ENCODE measurements at places on chromosomes 4 and X. TPM values are rescaled to one million over a fixed set of nuclear protein-coding genes. Genes with fewer than 3 reads are reported as not detected.

- H3K27ac ChIP-seq = no peak overlapping the region
- no peak for DNase-seq
- no peaks in the 10 kb centered on the region for H3K4me1 ChIP-seq
- no peaks in the 10 kb centered on the region for H3K27me3 ChIP-seq
- H3K36me3 ChIP-seq = no peaks in the 10 kb centered on the region
- no peak overlapping the region for H3K4me3 ChIP-seq
Observed at GRCh38 chr4:149291463-149291862, 524.2 kb downstream of the IQCM start.

DNA sequence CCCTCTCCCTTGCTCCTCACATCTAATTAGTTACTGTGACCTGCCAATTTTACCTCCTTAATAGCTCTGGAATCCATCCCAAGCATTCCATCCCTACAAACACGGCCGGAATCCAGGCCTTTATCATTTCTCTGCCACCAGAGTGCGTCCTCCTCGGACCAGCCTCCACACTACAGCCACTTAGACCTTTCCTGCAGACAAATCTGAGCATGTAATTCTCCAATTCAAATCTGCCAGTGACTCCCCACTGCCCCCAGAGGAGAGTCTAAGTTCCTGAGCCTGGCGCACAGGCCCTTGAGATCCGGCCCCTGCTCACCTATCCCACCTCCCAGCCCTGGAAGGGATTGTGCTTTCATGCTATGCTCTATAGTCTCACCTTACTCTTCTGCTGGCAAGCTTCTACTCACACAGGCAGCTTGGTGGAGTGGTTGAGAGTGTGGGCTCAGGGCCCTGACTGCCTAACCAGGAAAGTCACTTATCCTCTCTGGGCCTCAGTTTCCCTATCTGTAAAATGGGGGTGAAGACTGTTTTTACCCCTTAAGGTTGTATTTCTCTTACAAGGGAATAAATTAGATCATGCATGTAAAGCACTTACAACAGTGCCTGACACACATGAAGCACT is 31.2 kb downstream of the PJA1 start:
- DNase-seq = no peak
- H3K4me3 ChIP-seq = no peak overlapping the region
- no peaks in the 10 kb centered on the region for H3K36me3 ChIP-seq
- H3K27ac ChIP-seq = no peak overlapping the region

DNA sequence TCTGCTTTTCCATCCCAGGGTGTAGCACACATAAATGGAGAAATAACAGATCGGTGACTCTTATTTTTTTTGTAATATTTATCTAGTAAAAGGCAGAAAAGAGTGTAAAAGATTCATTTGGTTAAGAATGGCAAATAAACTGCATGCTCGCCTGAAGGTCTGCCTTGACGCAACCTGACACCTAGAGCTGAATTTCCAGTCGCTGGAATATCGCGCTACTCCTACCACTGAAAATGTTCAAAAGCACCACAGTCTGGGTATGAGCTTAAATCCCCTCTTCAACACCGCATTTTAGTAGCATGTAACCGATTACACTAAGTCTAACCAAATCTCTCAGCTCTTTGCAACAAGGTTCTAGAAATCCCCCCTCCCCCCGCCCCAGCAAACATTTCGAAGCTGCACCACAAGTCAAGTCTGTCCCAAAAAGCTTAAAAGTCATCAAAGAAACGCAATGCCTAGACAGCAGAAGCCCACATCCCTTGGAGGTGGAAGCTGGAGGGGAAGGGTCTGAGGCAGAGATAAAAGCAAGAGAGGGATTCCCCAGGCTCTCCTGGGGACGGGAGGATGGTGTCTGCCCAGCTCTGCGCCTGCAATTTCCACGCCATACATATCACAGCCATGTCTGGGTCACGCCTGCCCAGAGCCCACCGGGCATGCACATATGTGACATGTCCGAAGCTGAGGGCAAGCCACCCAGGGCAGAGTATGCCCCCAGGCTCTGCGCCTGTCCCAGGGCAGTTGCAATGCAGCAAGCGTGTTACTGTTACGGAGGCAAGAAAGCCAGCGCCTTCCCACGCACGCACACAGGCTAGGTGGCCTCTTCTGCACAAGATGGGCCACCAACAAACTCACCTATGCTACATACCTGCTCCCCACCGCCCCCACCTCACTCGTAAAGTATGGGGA is 1.4 kb downstream of the FGF13 start:
- no peak overlapping the region for H3K4me3 ChIP-seq
- H3K27ac ChIP-seq = no peak overlapping the region
- no peaks in the 10 kb centered on the region for H3K36me3 ChIP-seq
- DNase-seq = no peak

- H3K36me3 ChIP-seq = no peaks in the 10 kb centered on the region
- no peaks in the 10 kb centered on the region for H3K27me3 ChIP-seq
- no peaks in the 10 kb centered on the region for H3K4me1 ChIP-seq
- DNase-seq = no peak
Observed at GRCh38 chr4:61079976-61080375, 120.2 kb upstream of the ADGRL3 start.

DNA sequence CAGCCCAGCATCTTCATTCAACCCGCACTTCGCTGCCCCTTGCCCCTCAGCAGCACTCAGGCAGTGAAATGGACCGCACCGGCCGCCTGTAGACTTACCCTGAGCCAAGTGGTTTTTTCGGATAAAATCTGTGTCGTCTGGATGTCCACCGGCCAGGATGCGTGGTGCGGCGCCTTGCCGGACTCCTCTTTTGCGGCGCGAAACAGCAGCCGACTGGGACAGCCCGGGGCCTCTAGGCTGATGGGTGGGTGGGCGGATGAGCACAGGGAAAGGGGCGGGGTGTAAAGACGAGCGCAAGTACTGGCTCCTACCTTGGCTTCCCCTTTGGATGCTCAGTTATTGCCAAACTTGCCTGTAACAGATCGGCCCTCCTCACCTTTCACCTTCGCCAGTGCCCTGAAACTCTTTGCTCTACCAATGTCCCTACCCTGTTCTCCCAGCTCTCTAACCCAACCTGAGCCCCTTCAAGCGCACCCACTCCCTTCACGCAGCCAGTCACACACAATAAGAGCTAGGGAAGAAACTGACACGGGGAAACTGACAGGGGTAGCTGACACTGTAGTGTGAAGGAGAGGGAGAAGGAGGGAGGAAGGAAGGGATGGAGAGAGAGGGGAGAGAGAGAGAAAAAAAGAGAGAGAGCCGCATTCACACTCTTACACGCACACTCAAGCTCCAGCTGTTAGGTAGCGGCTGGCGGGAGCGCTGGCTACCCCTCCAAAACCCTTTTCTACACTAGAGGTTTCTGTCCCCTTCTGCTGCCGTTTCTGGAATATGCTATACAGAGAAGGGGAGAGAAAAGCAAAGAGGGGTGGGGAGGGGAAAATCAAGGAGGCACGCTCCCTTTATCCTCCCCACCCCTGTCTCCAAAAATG is 559 bp downstream of the TRPC5 start:
- H3K4me1 ChIP-seq = no peaks in the 10 kb centered on the region
- H3K27me3 ChIP-seq = peaks cover 43% of the 10 kb centered on the region
- H3K36me3 ChIP-seq = no peaks in the 10 kb centered on the region
- no peak overlapping the region for H3K27ac ChIP-seq
- no peak for DNase-seq

- H3K4me3 ChIP-seq = no peak overlapping the region
- H3K27me3 ChIP-seq = peaks cover 4% of the 10 kb centered on the region
- no peak overlapping the region for H3K27ac ChIP-seq
- DNase-seq = no peak
- no peaks in the 10 kb centered on the region for H3K36me3 ChIP-seq
Observed at GRCh38 chrX:107566604-107567262, 61.6 kb upstream of the PRPS1 start.

DNA sequence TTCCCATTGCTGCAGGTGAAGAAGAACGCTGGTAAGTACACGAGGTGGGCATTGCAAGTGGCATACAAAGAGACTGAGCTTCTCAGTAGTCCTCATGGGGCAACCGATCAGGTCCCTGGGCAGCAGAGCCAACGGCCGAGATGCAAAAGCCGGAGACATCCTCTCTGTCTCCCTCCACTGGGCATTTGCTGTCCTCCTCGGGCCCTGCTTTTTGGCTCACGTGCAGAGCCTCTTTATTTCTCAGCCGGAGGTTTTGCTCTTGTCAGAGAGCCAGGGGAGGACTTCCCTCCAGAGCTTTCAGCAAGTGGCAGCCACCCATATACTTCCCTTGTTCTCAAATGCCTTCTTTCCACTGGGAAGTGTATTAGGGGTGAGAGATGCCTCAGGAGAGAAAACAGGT is 18.0 kb downstream of the STARD8 start:
- no peak for DNase-seq
- H3K4me3 ChIP-seq = no peak overlapping the region
- no peak overlapping the region for H3K27ac ChIP-seq
- no peaks in the 10 kb centered on the region for H3K36me3 ChIP-seq
- H3K27me3 ChIP-seq = peaks cover 4% of the 10 kb centered on the region
- H3K4me1 ChIP-seq = no peaks in the 10 kb centered on the region

DNA sequence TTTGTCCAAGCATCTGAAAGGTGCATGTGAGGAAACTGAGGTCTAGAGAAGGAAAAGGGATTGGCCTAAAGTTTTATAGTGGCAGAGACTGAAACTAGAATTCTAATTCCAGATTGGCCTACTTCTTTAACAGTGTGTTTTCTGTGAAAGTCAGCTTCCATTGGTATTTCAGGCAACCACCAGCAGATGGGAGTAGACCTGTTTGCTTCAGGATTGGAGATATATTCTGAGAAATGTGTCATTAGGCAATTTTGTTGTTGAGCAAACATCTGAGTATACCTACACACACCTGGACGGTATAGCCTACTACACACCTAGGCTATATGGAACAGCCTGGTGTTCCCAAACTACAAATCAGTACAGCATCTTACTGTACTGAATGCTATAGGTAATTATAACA is 207.3 kb upstream of the RADX start:
- peaks cover 4% of the 10 kb centered on the region for H3K27me3 ChIP-seq
- H3K4me1 ChIP-seq = no peaks in the 10 kb centered on the region
- H3K36me3 ChIP-seq = no peaks in the 10 kb centered on the region
- DNase-seq = no peak

DNA sequence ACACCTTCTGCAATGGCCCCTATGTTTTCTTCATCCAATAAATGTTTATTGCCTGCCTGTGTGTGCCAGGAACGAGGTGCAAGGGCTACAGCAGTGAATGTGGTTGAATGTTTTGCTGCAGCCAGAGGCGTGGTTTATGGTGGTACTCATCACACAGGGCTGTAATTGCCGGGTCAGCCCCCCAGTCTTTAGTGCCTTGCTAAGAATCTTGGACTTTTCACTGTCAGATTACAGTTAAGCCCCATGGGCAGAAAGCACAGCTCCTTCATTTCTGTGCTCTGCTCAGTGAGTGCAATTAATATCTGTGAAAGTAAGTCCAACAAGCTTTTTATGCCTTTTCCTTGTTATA is 67.8 kb downstream of the TAPT1 start:
- DNase-seq = no peak
- H3K4me3 ChIP-seq = no peak overlapping the region
- peaks cover 3% of the 10 kb centered on the region for H3K4me1 ChIP-seq
- no peaks in the 10 kb centered on the region for H3K27me3 ChIP-seq

- no peaks in the 10 kb centered on the region for H3K36me3 ChIP-seq
- H3K27me3 ChIP-seq = no peaks in the 10 kb centered on the region
- H3K4me3 ChIP-seq = no peak overlapping the region
Observed at GRCh38 chr4:83993774-83994173, 457.9 kb downstream of the GPAT3 start.

- peak overlapping the region; percentile 92 for H3K27ac ChIP-seq
- no peaks in the 10 kb centered on the region for H3K27me3 ChIP-seq
- DNase-seq = peak; percentile 4
- no peaks in the 10 kb centered on the region for H3K36me3 ChIP-seq
- H3K4me1 ChIP-seq = peaks cover 17% of the 10 kb centered on the region
Observed at GRCh38 chrX:14497184-14497666, 32.1 kb upstream of the GLRA2 start.

DNA sequence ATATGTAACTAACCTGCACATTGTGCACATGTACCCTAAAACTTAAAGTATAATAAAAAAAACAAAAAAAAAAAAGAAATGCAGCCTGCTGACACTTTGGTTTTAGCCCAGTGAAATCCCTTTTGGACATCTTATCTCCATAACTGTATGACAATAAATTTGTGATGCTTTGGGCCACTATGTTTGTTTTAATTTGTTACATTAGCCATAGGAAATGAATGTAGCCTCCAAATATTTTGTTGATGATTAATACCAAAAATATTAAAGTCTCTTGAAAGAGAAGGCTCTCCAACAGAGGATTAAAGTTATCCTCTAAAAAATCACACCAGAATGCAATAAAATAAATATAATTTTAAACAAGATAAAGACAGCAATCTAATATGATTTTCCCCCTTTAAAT is 852.7 kb upstream of the SLIT2 start:
- H3K27me3 ChIP-seq = no peaks in the 10 kb centered on the region
- H3K27ac ChIP-seq = no peak overlapping the region
- no peaks in the 10 kb centered on the region for H3K36me3 ChIP-seq
- no peaks in the 10 kb centered on the region for H3K4me1 ChIP-seq

- no peak overlapping the region for H3K27ac ChIP-seq
- H3K36me3 ChIP-seq = peaks cover 5% of the 10 kb centered on the region
- H3K4me1 ChIP-seq = peaks cover 10% of the 10 kb centered on the region
- no peak overlapping the region for H3K4me3 ChIP-seq
Observed at GRCh38 chr4:10640561-10641201, 43.9 kb downstream of the CLNK start.

- peaks cover 33% of the 10 kb centered on the region for H3K27me3 ChIP-seq
- H3K27ac ChIP-seq = no peak overlapping the region
- peaks cover 26% of the 10 kb centered on the region for H3K4me1 ChIP-seq
Observed at GRCh38 chrX:40010550-40011321, 87.0 kb downstream of the BCOR start.

DNA sequence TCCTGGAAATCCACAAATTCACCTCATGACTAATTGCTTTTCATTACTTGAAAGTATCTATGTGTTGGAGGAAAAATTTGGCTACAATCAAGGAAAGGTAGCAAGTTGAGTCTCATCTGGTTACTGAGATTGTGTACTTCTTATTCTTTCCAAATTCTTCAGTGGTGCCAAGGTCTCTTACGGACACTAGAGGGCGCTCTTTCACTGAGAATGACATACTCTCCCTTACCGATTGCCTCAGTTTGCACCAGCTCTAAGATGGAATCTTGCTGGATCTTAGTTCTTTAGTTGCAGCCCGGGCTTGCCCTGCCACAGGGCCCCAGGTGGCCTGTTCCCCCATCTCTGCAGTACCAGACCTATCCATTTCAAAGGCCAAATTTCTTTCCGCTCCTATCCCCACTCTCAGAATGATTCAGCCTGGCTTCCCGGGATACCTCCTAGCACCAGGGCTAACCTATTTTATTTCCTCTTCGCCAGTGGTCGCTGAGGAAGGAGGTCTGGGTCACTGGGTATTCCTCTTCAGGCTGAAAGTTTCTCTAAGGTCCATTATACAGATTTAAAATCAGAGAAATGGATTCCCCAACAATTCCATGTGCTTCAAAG is 24.6 kb upstream of the GPR50 start:
- peaks cover 30% of the 10 kb centered on the region for H3K27me3 ChIP-seq
- H3K27ac ChIP-seq = no peak overlapping the region
- peaks cover 2% of the 10 kb centered on the region for H3K4me1 ChIP-seq
- H3K36me3 ChIP-seq = no peaks in the 10 kb centered on the region

MAB21L2 gene
- not detected for total RNA-seq

VCX2 gene
- not detected for total RNA-seq

F11 gene
- total RNA-seq = not detected

FRMPD3 gene
- not detected for total RNA-seq

SERTM2 gene
- total RNA-seq = not detected

ATOH1 gene
- total RNA-seq = not detected

CYSLTR1 gene
- 0.36 TPM for total RNA-seq

PFKFB1 gene
- total RNA-seq = 0.86 TPM

MTMR1 gene
- total RNA-seq = 39.8 TPM

RLIM gene
- 45.3 TPM for total RNA-seq

HTN3 gene
- total RNA-seq = not detected

ADGRA3 gene
- 12.0 TPM for total RNA-seq
